ENCODE measurements at places on chromosomes 16 and 17.

DNA sequence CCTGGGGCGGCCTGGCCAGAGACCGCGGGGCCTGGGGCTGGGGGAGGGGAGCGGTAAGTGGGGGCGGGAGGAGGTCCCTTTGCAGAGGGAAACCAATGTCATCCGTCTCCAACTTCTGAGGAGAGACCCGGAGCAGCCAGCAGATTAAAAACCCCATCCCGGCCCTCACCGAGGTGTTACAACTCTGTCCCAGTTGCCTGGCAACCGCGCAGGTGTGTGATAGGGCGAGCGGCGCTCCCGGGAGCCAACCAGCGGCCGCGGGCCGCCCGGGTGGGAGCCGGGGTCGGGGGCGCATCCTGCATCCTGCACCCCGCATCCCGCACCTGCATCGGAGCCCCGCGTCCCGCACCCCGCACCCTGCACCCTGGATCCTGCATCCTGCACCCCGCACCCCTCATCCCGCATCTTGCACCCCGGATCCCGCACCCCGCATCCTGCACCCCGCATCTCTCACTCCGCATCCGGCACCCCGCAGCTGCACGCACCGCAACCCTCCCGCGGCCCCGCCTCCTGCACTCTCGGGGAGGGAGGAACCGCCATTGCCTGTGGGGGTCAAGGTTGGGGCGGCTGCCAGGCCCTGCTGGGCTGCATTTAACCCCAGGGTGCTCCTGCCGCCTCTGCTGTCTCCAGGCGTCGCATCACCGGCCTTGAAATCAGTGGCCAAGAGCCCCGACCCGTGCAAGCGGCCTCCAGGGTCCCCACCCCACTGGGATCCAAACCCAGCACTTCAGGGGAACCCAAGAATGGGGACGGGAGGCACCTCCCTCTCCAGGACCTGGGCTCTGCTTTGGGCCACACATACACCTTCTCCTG, 47.3 kb downstream of the RTN4RL1 start:
- DNase-seq = no peak

GRCh38 chr16:11742093-11742535, 543 bp downstream of the TXNDC11 start:
- DNase-seq = no peak

- DNase-seq = no peak
Measured at GRCh38 chr16:21227866-21228265, 5.6 kb upstream of the ANKS4B start.

DNA sequence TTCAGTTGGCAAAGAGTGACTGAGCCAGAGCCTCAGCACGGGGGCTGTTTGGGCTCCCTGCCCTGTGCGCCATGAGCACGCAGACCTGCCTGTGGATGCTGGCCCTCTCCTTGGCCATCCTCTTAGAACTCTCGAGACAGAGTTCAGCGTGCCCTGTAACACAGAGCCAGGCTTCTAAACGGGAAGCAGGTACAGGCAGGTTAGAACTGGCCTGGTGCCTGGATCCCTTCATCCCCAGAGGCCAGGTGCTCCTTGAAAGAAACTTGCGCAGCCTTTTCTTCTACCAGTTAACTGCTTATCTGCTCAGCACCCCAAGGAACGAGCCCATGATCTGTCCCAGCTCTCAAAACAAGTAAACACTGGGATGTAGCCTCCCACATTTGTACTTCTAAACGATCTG, 6.9 kb downstream of the CCNF start:
- DNase-seq = no peak

DNA sequence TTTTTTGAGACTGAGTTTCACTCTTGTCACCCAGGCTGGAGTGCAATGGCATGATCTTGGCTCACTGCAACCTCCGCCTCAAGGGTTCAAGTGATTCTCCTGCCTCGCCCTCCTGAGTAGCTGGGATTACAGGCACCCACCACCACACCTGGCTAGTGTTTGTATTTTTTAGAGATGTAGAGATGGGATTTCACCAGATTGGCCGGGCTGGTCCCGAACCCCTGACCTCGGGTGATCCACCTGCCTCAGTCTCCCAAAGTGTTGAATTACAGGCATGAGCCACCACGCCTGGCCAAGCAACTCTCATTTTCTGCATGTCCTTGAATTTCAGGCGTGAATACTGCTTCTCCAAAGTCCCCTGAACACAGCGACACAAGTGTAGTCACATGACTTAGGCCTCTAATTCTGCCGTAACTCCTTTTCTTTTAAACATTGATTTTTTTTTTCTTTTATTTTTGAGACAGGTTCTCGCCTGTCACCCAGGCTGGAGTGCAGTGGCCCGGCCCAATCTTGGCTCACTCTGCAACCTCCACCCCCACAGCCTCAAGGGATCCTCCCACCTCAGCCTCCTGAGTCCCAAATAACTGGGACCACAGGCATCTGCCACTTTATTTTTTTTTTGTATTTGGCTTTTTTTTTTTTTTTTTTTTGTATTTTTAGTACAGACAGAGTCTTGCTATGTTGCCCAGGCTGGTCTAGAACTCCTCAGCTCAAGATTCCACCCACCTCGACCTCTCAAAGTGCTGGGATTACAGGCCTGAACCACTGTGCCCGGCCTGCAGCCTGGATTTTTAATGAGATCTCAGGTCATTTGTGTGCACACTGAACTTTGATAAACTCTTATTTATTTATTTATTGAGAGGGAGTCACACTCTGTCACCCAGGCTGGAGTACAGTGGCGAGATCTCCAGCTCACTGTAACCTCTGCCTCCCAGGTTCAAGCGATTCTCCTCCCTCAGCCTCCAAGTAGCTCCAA, 124.6 kb downstream of the KCNJ18 start:
- DNase-seq = no peak

GRCh38 chr16:9950658-9951057, 231.6 kb downstream of the GRIN2A start:
- no peak for DNase-seq

DNA sequence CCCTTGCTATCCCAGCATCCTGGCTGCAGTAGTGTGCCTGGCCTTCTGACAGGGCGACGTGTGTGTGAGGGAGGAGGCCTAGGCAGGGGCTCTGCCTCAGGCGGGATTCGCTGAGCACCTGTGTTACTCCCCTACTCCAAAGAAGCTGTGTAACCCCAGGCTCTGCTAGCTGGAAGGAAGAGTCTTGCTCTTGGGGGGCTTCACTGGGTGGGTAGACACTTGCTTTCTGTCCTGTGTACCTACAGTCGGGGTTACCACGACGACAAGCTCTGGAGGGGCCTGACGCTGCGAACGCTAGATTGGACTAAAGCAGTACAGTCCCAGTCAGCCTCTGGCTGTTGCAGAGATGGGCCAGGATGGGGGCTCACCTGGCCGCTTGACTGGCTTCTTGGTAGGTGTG, 9.5 kb downstream of the EXOC7 start:
- DNase-seq = no peak

GRCh38 chr17:17848311-17849082, 11.7 kb upstream of the SREBF1 start:
- DNase-seq = no peak

DNA sequence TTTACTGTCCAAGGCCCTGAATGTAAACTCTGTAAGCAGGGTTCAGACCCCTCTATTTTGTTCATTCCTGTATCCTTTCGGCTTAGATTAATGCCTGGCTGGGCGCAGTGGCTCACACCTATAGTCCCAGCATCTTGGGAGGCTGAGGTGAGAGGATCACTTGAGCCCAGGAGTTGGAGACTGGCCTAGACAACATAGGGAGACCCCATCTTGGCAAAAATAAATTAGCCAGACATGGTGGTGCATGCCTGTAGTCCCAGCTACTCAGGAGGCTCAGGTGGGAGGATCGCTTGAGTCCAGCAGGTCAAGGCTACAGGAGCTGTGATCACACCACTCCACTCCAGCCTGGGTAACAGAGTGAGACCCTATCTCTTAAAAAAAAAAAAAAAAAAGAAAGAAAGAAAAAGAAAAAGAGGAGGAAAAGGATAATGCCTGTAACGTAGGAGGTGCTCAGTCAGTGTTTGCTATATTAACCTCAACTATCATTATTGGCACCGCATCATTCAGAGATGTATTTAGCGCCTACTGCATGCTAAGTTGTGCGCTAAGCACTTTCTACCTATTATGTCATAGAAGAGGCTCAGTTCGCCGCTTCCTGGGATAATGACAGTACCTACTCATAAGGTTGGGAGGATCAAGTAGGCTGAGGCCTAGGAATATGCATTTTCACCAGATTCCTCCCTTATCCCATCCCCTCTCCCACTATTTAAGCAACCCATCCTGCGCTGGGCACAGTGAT, 5.0 kb downstream of the SOCS1 start:
- no peak for DNase-seq

DNA sequence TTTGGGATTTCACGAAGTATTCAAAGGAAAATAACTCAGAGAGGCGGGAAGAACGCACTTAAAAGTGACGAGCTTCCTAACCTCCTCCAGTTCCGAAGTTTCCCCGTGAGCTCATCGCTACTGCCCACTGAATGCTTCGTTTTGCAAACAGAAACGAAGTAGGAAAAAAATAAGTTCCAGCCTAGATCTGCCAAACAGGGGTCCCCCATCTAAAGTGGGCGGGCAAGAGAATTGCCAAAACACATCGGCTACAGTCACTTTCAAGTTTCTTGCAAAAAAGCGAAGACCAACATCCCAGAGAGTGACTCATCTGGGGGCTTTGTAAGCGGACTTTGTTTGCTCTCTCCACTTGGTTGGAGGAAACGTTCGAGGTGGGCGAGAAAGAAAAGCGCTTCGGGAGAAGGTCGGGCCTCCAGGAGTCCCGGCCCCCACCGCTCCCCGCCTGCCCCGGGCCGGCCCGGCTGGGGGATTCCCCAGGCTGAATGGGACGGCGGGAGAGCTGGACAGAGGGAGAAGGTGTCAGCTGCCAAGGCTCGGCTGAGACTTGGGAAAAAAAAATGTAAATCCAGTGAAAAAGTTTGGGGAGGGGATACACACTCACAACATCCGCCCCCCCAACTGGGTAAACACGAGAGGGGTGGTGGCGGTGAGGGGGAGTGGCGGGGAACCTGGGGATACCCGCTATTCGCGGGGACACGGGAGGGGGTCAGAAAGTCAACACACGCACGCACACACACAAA, 1.0 kb downstream of the VEZF1 start:
- DNase-seq = no peak

- DNase-seq = no peak
Measured at GRCh38 chr16:62543516-62543915, 507.3 kb upstream of the CDH8 start.

- no peak for DNase-seq
Measured at GRCh38 chr17:71192848-71193247, 928.0 kb upstream of the SOX9 start.

DNA sequence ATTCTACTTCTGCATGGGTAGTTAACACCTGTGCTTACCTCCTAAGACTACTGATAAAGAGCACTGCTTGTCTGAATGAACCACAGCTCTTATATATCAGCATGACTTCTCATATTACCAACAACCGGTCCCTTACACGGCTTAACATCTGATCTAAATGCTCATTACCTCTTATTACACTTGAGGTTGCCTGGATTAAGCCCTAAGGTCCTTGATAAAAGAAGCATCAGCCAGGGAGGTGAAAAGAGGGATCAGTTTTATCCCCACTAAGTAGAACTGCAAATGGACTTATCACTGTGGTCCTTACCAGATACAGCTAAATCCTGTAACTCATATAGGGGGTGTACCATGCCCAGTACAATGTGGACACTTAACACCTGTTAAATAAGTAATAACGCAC, 8.2 kb upstream of the RSKR start:
- DNase-seq = no peak

DNA sequence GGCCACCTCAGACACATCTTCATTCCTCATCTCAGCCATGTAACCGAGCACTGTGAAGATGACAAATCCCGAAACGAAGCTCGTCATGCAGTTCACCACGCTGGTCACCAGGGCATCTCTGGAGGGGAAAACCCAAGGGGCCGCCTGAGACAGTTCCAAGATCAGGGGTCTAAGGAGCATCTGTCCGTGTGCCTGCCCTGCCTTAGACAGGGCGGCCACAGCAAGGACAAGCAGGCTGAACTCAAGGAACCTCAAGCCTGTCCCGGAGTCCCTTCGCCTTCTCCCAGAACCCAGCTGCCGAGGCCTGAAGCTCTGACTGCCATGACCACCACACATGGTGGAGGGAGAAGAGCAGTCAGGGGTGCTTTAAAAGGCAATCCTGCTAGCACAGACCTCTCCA, 22.7 kb downstream of the SLC6A4 start:
- no peak for DNase-seq

GRCh38 chr17:75131278-75132017, at the start of gene NT5C:
Gene NT5C, minus strand, starts transcription at chr17:75131742. Its CDS starts 35 bp downstream, at chr17:75131707.
- DNase-seq = no peak

- DNase-seq = no peak
Measured at GRCh38 chr16:67672739-67673662, 6.4 kb downstream of the C16orf86 start.

DNA sequence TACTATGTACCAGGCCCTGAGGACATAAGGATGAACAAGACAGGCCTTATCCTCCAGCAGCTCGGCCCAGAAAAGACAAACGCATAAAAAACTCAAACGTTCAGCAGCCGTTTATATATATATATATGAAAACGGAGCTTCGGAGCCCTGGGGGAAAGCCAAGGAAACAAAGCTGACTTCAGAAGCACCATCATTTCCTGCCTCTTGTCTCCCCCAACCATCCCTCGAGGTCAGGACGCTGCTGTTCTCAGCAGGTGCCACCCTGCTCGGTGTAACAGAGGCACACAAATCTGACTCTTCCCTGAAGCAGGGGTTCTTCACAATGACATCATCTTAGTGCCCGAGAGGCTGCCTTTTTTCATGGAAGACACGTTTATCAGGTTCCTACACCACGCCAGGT, 146.9 kb downstream of the ZNF423 start:
- DNase-seq = no peak

- no peak for DNase-seq
Measured at GRCh38 chr16:86199871-86200695, 301.1 kb downstream of the IRF8 start.

Data from glomerular endothelial cell (primary cell).